Breast epithelium (tissue), 4 donors: ENCODE measurements at places on chromosomes 7 and 10. TPM values are rescaled to one million over a fixed set of nuclear protein-coding genes. Genes with fewer than 3 reads are reported as not detected.

The STAG3 gene
- 3.3 TPM for total RNA-seq

The PPP1R9A gene
- total RNA-seq = 34.7 TPM

The POLR1F gene
- total RNA-seq = 17.0 TPM

The ATOH7 gene
- not detected for total RNA-seq

The FRAT2 gene
- total RNA-seq = 12.2 TPM

The AKR1C4 gene
- not detected for total RNA-seq

The AGR2 gene
- total RNA-seq = 156 TPM

The OR9A4 gene
- not detected for total RNA-seq

The FAM25A gene
- total RNA-seq = not detected

The NPSR1 gene
- total RNA-seq = not detected

The TMED4 gene
- 208 TPM for total RNA-seq

The CCDC172 gene
- total RNA-seq = not detected

The HOXA6 gene
- total RNA-seq = 16.0 TPM

The NACAD gene
- 1.2 TPM for total RNA-seq

The NAMPT gene
- 536 TPM for total RNA-seq
